ENCODE measurements at places on chromosomes 11 and 22.
A peak's percentile ranks its signal among the peaks of the same experiment; 100 is the strongest.

- no peak for DNase-seq
These were observed 9.9 kb upstream of the MAP6 start for GRCh38 chr11:75678620-75679259.

DNA sequence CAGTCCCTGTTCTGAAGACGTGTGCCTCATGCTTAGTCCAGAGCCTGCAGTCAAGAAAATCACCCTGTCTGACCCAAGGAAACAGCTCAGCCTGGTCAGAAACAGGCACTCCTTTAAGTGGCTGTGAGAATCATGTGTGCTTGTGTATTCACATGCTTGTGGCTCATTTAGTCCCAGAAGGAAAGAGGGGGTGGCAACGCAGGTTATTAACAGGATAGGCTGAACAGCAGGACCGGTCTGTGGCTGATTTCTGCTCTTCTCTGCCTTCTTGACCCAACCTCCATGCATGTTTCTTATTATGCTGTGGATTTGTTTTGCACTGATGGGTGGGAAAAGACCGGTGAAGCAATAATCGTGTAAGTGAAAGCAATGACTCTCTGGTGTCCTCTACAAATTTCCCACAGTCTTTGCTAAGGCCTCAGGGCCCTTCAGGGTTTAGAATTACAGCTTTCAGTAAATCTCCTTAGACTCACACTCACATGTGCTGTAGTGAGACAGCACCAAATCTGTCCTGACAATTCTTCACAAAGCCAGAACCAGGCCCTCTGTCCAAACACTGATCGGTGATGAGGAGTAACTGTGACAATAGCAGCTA, 288.1 kb downstream of the ETS1 start:
- peak; percentile 57 for DNase-seq

GRCh38 chr11:68212421-68213134, 518 bp downstream of the KMT5B start:
- peak; percentile 55 for DNase-seq

DNA sequence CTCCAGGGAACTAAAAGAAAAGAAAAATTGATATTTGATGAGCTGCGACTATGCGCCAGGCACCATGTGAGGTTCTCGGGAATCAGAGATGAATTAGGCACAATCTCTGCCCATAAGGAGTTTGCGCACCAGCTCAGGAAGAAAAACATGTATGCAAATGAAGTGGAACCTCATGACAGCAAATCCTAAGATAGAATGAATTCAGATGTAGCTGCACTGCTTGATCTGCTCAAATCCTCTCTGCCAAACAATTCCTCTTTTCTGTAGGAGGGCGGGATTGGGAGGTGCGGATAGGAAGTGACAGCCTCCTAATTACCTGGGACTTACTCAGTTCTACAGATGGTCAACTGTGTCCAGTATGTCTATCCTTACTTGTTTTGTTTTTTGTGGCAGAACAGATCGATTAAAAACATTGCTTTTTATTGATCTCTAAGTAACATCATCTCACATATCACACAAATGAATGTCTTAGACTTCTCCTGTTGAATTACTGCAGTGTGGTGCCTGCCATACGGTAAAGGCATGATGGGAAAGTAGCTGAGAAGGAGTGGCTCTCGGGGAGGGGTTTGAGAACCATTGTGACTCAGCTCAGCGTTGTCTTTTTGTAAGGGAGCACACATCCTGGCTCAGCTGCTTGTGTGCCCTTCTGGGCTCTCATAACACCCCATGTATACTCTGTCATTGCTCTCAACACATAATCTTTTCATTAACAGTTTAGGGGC, 13.9 kb downstream of the CRTAM start:
- DNase-seq = no peak

- no peak for DNase-seq
These were observed 63.7 kb downstream of the LIF start for GRCh38 chr22:30182815-30183214.

- DNase-seq = no peak
These were observed 41.7 kb downstream of the KIAA1671 start for GRCh38 chr22:24994070-24994763.

DNA sequence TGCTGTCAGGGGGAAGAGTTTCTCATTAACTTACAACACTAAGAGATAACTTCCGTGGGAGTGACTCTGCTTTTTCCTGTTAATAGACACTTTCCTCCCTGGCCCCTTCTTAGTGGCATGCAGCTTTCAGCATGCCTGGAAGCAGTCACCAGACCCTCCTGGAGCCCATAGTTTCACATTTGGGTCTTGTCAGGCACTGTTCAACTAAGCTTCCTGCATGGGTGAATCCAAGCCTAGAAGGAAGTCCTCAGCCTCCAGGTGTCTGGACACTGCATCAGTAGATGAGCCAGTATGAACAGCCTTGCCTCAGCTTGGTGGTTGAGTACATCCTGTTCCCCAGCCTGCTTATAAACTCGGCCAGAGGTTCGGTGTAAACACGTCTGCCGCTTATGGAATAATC, 68.1 kb downstream of the PPP6R3 start:
- DNase-seq = no peak

DNA sequence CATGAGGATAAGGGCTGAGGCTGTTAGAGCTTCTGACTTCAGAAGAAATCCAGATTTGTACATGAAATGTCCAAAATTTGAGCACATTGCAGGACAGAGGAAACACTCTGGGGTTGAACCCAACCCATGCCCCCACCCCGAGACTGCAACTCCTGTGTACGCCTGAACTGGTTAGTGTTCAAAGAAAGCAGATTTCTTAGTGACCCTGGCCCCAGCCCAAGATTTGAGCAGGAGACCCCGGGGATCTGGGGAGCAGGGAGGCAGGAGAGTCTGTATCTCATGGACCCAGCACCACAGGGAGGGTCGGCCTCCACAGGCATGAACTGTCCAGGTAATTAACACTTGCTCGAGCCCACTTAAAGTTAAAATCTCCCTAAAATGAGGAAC, 69.3 kb upstream of the WNT7B start:
- DNase-seq = peak; percentile 13

- no peak for DNase-seq
These were observed 208.5 kb downstream of the TENM4 start for GRCh38 chr11:79232346-79232745.

GRCh38 chr11:5225480-5225871, 1.4 kb downstream of the HBB start:
- no peak for DNase-seq

- DNase-seq = no peak
These were observed 255.4 kb downstream of the MIAT start for GRCh38 chr22:26912655-26913345.

DNA sequence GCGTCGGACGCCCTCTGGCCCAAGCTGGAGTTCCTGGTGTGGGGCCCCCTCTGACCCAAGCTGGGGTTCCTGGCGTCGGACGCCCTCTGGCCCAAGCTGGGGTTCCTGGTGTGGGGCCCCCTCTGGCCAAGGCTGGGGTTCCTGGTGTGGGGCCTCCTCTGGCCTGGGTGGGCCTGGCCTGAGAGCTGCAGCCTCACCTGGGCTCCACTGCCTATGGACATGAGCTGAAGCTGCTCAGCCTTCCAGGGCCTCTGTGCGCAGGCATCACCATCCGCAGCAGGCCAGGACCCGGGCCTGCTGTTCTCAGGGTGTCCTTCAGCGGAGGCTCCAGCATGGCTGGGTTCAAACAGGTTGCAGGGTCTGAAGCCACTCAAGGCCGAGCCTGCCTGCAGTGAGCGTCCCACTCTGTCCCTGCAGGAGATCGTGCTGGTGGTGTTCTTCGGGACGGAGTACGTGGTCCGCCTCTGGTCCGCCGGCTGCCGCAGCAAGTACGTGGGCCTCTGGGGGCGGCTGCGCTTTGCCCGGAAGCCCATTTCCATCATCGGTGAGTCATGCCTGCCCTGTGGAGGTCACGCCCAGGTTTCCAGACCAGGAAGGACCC, 125.5 kb downstream of the KCNQ1 start:
- DNase-seq = no peak

DNA sequence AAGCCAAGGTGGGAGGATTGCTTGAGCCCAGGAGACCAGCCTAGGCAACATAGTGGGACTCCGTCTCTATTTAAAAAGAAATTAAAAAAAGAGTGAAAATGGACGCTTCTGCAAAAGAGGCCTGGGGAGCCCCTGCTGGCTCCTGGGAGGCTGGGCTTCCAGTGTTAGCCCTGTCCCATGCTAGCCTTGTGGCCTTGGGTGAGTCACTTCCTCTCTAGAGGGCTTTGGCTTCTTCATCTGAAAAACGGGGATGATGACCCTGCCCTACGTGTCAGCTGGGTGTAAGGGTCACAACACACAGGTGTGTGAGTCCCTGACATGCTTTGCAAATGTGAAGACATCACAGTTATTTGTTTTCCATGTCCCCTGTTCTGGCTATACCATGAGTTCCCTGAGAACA, 32.8 kb downstream of the FAM227A start:
- DNase-seq = no peak
